ENCODE measurements at places on chromosomes 13 and 19.

DNA sequence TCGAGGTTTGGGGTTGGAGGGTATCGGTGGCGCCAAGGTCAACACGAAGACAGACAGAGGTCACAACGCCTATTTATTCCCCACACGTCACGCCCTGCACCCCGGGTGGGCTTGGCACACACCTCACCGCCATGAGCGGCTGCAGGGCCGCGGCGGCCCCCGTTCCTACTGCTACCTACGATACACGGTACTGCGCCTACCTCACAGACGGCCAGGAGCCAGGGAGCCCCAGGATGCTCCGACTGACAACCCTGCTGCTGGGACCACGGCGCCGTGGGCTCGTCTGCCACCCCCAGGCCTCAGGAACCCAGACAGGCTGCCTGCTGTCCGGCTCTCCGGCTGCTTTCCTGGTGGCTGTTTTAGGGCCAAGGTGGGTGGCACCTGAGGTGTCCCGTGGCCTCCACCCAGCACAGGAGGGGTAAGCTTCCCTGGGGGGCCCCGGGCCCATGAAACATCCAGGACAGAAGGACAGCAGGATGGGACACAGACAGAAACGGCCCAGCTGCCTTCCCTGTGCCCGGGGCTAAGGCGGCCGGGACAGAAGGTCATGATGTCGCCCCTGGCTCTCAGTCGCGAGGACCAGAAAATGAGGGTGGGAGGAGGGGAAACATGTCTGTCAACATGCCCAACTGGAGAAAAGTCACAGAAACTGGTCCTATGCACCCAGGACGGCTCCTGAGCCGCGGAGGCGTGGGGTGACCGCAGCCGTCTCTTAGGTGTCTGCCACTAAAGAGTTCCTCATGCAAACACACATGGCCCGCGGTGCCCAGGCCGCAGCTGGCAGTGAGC lies 15.0 kb upstream of the SLC39A3 start:
- DNase-seq = no peak

- peak; percentile 21 for DNase-seq
Measured at GRCh38 chr13:107852072-107852471, 363.3 kb downstream of the LIG4 start.

- no peak for DNase-seq
Measured at GRCh38 chr13:92913840-92914239, 312.8 kb upstream of the GPC6 start.

DNA sequence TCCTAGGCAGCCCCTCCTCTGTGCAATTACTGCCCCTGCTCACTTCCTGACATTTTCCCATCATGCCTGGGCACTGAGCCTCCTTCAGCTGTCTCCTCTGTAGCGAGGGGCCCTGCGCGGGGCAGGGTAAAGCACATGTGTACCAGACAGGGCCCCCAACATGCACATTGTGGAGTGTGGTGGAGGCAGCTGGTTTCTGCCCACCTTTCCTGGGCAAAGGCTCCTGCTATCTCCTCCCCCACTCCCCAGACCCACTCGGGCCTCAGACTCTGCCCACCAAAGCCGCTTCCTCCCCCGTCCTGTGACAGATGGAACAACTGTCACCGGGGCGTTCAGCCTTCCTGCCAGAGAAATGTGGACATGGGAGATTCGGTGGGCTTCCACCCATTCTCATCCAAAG lies 2.9 kb upstream of the KPTN start:
- DNase-seq = no peak

DNA sequence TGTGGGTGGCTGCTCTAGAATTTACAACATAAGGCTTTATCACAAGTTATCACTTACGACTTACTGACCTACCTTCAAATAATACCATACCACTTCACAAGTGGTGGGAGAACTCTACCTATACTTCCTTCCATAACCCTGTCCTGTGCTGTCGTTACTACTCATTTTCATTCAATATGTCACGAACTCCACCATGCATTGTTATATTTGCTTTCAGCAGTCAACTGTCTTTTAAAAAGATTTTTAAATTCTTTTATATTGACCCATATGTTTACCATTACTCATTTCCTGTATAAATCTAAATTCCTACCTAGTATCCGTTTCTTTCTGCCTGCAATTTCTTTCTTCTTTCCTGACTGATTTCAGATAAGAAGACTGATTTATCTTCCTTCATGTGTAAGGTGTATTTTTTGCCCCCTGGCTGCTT lies 200.0 kb downstream of the KLF12 start:
- DNase-seq = no peak

- DNase-seq = peak; percentile 9
Measured at GRCh38 chr13:92573467-92574057, 653.0 kb upstream of the GPC6 start.

- DNase-seq = no peak
Measured at GRCh38 chr19:50290011-50290410, 39.2 kb downstream of the KCNC3 start.

- DNase-seq = peak; percentile 64
Measured at GRCh38 chr13:50080203-50080910, 65.1 kb downstream of the KCNRG start.

DNA sequence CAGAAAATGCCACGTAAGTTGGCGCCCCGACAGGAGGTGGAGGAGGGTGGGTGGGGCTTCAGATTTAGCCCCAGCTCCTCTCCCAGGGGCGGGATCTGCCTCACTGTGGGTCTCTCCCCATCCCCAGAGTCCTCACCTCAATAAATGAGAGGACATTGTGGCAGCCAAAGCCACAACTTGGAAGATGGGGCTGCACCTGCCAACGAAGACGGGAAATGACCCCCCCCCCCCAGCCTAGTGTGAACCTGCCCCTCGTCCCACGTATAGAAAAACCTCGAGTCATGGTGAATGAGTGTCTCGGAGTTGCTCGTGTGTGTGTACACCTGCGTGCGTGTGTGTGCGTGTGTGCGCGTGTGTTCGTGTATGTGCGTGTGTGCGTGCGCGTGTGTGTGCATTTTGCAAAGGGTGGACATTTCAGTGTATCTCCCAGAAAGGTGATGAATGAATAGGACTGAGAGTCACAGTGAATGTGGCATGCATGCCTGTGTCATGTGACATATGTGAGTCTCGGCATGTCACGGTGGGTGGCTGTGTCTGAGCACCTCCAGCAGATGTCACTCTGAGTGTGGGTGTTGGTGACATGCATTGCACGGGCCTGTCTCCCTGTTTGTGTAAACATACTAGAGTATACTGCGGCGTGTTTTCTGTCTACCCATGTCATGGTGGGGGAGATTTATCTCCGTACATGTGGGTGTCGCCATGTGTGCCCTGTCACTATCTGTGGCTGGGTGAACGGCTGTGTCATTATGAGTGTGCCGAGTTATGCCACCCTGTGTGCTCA lies 1.5 kb upstream of the TRAPPC5 start:
- no peak for DNase-seq

DNA sequence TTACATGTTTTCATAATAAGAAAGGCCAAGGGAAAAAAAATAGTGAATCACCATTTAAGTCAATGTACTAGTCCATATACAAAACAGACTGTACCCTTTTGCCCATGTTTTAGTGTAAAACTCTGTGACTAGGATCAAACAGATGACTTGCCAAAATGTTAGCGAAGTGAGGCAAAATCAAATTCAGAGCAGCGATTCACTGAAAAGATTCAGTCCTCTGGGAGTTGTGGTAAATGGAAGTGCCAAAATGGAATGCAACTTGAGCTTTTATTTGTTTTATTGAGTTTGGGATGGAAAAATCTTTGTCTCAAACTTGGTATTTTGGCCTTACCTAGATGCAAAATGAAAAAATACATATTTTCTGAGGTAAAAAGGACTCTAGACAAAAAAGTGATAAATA lies 9.1 kb downstream of the CDADC1 start:
- DNase-seq = peak; percentile 15

DNA sequence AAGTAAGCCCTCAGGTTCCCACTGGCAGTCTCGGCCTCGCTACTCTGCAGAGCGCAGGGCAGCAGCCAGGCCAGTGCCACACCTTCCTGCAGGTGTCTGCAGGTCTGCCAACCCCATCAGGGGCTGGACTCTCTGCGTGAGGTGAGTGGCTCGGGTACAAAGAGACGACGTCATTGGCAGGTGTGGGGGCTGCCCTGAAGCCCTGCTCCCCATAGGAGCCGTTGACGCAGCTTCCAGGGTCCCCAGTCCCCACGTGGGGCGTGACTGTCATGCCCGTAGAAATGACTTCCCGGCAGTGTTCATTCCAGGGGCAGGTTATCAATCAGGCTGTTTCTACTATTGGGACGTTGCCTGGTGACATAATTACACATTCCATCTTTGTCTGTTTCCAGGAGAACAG lies 15.3 kb upstream of the GJB6 start:
- no peak for DNase-seq

- no peak for DNase-seq
Measured at GRCh38 chr19:31261603-31262212, 87.5 kb downstream of the TSHZ3 start.

All from GM23248 (cell line).